ENCODE measurements at places on chromosomes 16 and 17. TPM values are rescaled to one million over a fixed set of nuclear protein-coding genes. Genes with fewer than 3 reads are reported as not detected.

MPV17L gene
- 3.4 TPM for polyA plus RNA-seq

SP2 gene
- polyA plus RNA-seq = 13.9 TPM

IRX3 gene
- 16.8 TPM for polyA plus RNA-seq

GSG1L gene
- 2.0 TPM for polyA plus RNA-seq

RHBDL1 gene
- 1.8 TPM for polyA plus RNA-seq

CLCN7 gene
- polyA plus RNA-seq = 33.0 TPM

KRT36 gene
- polyA plus RNA-seq = not detected

ZNF785 gene
- 13.1 TPM for polyA plus RNA-seq

RNF167 gene
- 72.7 TPM for polyA plus RNA-seq

PYY gene
- polyA plus RNA-seq = not detected

C16orf74 gene
- polyA plus RNA-seq = 0.87 TPM

TBX2 gene
- 10.9 TPM for polyA plus RNA-seq

KIF19 gene
- 1.8 TPM for polyA plus RNA-seq

RAMP2 gene
- polyA plus RNA-seq = 64.1 TPM

PRR29 gene
- 2.3 TPM for polyA plus RNA-seq

KRT27 gene
- polyA plus RNA-seq = not detected

PTX4 gene
- 0.53 TPM for polyA plus RNA-seq

RAB40C gene
- polyA plus RNA-seq = 12.6 TPM

NUP88 gene
- polyA plus RNA-seq = 49.7 TPM

OTOA gene
- 0.06 TPM for polyA plus RNA-seq

NEUROD2 gene
- 0.05 TPM for polyA plus RNA-seq

NHLRC4 gene
- 0.99 TPM for polyA plus RNA-seq

GAST gene
- not detected for polyA plus RNA-seq

ZG16 gene
- polyA plus RNA-seq = not detected

PABPN1L gene
- polyA plus RNA-seq = 0.11 TPM

NOD2 gene
- polyA plus RNA-seq = 1.4 TPM

NOG gene
- polyA plus RNA-seq = 5.1 TPM

MMP25 gene
- polyA plus RNA-seq = 1.9 TPM

TMC7 gene
- polyA plus RNA-seq = 1.5 TPM

NLK gene
- polyA plus RNA-seq = 8.4 TPM

CA10 gene
- 3.7 TPM for polyA plus RNA-seq

TLCD3B gene
- polyA plus RNA-seq = 1.3 TPM

TMEM204 gene
- 12.3 TPM for polyA plus RNA-seq

CD300LF gene
- polyA plus RNA-seq = 0.28 TPM

B9D1 gene
- polyA plus RNA-seq = 6.3 TPM

CCR7 gene
- 0.39 TPM for polyA plus RNA-seq

TACO1 gene
- polyA plus RNA-seq = 18.2 TPM

GDPD1 gene
- 2.0 TPM for polyA plus RNA-seq

OR1D2 gene
- not detected for polyA plus RNA-seq

KLHL10 gene
- polyA plus RNA-seq = 0.18 TPM

MT1A gene
- polyA plus RNA-seq = not detected

TP53TG3 gene
- polyA plus RNA-seq = not detected

GAS7 gene
- polyA plus RNA-seq = 57.9 TPM

STX1B gene
- polyA plus RNA-seq = 1.9 TPM

BICDL2 gene
- polyA plus RNA-seq = not detected

COL1A1 gene
- 3,500 TPM for polyA plus RNA-seq
